ENCODE measurements at places on chromosomes 2 and 18.

- DNase-seq = no peak
These were observed 29.2 kb upstream of the MSH2 start for GRCh38 chr2:47373747-47374146.

DNA sequence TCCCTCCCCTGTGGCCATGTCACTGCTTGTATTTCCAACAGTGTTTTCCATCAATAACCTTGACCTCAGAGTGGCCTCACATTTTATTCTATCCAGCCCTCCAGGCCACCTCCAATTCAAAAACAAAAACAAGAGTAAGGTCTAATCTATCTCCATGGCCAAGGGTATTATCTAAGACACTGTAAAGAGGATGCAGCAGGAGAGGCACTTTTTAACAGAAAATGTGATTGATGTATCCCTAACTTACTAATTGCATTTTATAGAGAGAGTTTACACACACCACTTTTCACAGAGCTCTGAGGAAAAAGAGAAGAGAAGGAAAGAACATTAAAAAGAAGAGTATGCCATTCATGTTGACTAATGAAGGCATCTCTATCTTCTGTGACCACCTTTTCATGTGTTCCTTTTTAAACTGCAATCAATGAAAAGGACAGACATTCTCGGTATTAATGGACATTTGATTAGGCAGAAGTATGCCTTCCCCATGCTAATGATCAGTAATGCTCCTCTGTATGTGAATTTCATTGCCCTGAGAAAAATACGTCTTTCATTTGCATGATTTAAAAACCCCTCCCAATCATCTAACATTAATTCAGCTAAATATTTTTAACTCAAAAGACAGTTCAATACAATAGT, 653.3 kb upstream of the POU3F3 start:
- no peak for DNase-seq

DNA sequence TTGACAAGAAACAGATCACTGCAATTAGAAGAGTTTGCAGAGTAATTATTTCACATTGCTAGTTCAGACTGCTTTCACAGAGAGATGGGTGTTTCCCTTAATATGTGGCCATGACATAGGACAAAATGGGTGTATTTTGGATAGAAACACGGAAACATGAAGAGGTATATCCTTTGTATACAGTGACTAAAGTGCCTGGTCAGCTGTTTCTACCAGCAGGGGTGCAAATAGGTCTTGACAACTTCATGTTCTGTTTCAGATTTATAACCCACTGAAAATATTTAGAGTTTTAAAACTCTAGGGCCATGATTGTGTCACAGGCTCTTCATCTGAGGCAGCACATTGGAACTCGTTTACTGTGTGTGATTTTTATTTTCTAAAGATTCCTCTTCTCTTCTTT, 357.1 kb upstream of the TNP1 start:
- no peak for DNase-seq

DNA sequence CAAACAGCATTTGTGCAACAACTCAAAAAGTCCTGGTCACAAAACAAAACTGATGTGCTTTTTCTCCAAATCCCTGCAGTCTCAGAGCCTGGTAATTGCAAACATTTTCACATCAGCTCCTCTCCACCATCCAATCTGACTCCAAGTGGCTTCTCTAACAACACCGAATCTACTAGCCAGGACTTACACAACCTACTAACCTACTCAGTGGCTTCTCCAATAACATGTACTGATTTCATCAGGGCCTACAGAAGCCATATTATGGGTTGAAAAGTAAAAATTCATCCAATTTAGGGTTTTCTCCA, 104.3 kb downstream of the COLEC12 start:
- DNase-seq = no peak

GRCh38 chr18:26074246-26074645, 16.2 kb downstream of the SS18 start:
- no peak for DNase-seq

DNA sequence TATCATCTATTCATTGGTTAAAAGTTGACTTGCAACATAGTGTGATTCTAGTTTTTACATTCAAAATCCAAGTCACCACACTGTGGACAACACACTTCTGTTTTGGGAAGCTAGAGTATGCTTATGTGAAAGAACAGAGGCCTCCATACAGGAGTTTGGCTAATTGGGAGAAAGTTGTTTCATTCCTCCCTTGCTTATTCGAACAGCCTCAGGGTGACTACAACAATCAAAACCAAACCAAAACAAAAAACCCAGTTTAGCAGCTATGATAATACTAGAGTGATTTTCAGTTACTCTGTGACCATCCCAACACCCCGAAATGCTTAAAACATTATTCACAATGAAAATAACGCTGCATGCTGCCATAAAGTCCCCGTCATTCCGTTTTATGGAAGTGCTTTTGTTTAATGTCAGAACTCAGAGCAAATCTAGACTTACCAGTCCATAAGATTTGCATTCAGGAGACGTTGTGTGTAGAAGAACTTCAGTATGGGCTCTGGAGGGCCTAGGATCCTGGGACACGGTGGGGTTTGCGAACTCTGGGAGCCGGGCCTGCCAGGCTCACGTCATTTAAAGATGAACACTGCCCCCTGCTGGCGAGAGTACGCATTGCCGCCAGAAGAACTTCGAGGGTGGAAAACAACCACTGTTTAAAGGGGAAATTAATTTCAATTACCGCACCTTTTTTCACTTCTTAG, 111.4 kb downstream of the FTCDNL1 start:
- peak; percentile 41 for DNase-seq

DNA sequence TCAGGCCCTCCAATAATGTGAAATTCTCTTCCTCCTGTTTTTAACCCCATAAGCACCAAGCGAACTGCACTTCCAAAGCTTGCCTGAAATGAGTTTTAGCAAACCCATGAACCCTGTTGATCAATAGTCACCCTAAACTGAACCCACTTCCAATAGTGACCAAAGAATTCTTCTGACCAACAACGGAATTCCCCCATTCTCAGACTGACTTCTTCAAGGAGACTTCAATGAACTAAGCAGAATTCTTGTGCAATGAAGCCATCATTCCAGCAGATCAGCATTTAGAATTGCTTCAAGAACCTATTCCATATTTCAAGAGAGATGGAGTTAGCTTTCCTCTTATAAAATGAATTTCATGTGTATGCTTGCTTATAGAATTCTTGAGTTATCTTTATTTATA, 176.9 kb upstream of the FN1 start:
- DNase-seq = no peak

DNA sequence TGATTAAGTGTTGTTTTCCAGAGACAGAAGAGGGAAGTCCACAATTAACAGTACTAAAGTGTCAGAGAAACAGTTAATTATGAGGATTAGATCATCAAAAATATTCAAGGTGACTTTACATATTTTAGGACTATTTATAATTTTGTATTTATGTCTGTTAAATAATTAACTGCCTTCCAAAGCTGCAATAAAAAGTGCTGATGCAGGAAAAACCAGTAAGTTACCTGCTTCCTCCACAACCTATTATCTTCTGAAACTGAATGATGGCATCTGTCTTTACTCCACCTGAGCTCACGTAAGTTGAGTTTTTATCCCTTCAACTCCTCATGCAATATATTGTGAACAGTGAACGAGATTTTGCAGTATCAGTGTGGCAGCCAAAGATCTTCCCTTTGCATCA, 570.7 kb downstream of the THSD7B start:
- DNase-seq = no peak

GRCh38 chr2:216716109-216716508, 20.8 kb upstream of the IGFBP5 start:
- no peak for DNase-seq

GRCh38 chr18:76349067-76349715, 145.9 kb downstream of the ZNF516 start:
- peak; percentile 34 for DNase-seq

DNA sequence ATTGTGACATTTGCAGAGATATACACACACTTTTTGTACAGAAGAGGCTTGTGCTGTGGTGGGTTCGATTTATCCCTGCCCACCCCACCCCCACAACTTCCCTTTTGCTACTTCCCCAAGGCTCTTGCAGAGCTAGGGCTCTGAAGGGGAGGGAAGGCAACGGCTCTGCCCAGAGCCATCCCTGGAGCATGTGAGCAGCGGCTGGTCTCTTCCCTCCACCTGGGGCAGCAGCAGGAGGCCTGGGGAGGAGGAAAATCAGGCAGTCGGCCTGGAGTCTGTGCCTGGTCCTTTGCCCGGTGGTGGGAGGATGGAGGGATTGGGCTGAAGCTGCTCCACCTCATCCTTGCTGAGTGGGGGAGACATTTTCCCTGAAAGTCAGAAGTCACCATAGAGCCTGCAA, 40.0 kb downstream of the STEAP3 start:
- no peak for DNase-seq

DNA sequence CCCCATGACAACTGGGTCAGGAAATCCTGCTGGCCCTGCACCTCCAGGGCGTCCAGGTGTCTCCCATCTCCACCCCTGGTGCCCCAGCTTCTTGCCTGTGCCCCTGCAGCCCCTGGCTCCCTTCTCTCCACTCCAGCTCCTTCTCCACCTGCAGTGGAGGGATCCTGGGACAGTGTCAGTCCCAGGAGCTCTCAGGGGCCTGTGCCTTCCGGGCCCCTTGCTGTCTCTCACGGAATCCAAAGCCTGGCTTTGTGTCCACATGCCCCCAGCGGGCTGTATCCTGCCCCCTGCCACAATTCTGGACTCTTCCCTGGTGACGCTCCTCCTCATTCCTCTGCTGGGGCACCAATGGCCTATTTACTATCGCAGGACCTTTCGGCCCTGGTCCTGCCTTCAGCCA, 58.2 kb downstream of the MYT1L start:
- no peak for DNase-seq

DNA sequence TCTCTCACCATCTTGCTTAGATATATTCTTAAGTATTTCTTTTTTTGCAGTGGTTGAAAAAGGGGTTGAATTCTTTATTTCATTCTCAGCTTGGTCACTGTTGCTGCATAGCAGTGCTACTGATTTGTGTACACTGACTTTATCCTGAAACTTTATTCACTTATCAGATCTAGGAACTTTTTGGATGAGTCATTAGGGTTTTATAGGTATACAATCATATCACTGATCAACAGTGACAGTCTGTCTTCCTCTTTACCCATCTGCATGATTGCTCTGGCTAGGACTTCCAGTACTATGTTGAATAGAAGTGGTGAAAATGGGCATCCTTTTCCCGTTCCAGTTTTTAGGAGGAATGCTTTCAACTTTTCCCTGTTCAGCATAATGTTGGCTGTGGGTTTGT, 6.5 kb downstream of the STARD6 start:
- no peak for DNase-seq

- no peak for DNase-seq
These were observed 25.7 kb downstream of the DIS3L2 start for GRCh38 chr2:231987124-231987727.

DNA sequence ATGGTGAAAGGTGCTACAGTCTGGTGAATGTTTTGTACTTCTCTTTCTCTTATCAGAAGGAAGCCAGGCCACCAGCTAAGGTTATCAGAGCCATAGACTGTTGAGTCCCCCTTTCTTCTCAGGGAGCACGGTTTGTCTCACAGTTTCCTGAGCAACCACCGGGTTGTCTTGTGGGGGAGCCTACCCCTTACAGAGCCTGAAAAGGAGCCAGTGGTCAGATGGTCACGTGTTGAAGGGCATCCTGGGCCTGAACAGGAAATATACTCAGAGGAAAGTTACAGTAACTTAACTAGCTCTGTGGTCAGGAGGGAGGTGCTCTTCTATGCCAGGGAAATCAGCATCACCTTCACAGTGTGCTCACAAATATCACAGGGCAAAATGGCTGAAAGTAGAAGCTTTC, 11.6 kb downstream of the CD28 start:
- peak; percentile 34 for DNase-seq
